Stimulated activated CD8-positive, alpha-beta memory T cell treated with anti-CD3 and anti-CD28 coated beads, Interleukin-4, amount 100 ng/mL, for 1 hour (primary cell): ENCODE measurements at places on chromosomes 2 and 18.

- no peak for DNase-seq
These were observed 11.1 kb upstream of the RPIA start for GRCh38 chr2:88680266-88680902.

DNA sequence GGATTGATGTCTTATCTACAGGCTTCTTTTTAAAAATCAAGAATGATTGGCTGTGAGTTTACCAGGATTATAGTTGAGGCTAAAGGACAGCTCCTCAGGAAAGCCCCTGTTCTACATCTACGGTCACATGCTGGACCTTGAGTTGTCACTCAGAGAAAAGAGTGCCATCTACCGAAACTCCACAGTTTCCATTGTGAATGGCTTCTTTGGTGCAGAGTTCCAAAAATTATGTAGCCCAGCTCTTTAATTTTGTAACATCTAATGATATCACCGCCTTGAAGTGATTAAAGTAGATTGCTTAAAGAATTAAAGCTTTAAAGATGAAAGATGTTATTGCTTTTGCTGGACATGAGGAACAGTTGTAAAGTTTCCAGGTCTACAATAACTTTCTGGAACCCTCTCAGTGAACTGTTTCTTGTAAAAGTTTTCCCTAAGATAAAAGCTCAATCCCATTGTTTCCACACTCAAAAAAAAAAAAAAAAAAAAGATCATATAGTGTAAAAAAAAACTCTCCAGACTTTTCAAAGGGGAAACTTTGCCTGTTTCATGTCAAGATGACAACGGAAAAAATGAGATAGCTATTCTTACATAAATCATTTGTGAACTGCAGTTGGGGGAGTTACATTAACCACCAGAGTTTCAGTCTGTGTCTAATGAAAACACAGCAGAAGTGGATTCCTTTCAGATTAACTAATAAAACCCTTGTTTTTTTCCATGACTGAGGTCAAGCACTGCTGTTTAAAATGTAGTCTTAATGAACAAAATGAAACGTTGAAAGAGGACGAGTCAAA lies 4.3 kb downstream of the COL3A1 start:
- DNase-seq, result no peak

DNA sequence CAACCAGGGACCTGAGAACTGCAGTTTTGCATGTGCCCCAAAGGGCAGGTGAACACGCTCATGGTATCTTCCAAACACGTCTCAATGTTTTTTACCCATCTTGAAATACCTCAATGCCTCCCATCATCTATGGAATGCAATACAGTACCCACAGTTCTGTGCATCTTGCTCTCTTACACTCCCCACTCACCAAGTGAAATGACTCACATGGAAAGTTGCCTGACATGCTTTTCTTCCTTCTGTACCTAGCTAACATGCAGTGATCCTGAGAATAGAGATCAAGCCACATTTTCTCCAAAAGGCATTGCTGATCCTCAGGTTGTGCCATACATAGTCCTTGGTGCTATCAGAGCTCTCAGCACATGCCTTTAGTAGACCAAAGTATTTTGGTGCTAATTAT lies 373.9 kb downstream of the GPD2 start:
- no peak for DNase-seq

- DNase-seq, result no peak
These were observed 1.5 kb downstream of the RPRM start for GRCh38 chr2:153476816-153477635.

DNA sequence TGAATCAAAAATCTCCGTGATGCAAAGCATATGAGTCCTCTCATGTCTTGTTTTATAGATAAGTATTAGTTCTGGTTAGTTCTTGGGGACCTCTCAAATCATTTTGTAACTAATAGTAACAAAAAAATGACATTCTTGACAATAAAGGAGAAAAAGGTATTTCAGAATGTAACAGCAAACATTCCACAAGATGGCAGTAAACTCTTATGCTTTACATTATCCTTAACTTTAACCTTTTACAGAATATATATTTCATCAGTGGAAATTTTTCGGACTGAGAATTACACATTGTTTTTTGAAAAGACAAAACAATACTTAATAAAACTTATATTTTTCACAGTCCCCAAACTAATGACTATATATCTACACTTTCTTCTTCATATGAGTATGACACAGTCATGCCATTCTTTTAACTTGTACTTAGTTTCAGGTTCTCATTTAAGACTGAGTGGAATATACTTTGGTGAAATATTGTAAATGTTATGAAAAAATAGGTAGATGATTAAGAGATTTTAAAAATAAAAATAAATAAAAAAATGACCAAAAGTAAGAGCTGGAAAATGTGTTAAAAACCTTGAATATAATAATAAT lies 142.9 kb upstream of the NXPH2 start:
- no peak for DNase-seq

DNA sequence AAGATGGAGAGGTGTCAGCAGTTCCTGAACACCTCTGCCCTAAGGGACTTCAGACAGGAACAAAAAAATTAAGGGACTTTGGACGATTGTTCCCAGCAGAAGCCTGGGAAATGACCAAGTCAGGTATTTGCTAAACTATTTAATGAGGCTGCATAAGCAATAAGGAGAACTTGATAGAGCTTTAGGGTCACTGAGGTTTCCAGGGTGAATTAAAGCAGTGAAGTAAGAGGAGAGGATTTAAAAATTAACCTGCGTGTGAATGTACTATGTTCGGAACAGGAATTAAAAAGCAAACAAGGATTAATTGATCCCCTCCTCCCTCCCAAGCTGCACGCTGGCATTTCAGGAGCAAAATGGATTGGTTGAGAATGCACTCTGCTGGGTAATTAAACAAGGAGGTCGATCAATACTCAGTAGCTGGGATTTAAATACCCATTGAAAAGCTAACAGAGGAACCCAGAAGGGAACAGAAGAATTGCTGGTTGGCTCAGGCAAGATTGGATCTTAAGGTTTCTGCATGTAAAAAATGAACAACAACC lies 157.2 kb downstream of the RNF152 start:
- no peak for DNase-seq

GRCh38 chr2:85775406-85776381 lies 21.9 kb downstream of the ATOH8 start:
- no peak for DNase-seq
